DMS53 (cell line): ENCODE measurements at places on chromosomes 5 and 9.

GRCh38 chr5:120684213-120684612 lies 220.1 kb downstream of the PRR16 start:
- DNase-seq: peak; percentile 40

DNA sequence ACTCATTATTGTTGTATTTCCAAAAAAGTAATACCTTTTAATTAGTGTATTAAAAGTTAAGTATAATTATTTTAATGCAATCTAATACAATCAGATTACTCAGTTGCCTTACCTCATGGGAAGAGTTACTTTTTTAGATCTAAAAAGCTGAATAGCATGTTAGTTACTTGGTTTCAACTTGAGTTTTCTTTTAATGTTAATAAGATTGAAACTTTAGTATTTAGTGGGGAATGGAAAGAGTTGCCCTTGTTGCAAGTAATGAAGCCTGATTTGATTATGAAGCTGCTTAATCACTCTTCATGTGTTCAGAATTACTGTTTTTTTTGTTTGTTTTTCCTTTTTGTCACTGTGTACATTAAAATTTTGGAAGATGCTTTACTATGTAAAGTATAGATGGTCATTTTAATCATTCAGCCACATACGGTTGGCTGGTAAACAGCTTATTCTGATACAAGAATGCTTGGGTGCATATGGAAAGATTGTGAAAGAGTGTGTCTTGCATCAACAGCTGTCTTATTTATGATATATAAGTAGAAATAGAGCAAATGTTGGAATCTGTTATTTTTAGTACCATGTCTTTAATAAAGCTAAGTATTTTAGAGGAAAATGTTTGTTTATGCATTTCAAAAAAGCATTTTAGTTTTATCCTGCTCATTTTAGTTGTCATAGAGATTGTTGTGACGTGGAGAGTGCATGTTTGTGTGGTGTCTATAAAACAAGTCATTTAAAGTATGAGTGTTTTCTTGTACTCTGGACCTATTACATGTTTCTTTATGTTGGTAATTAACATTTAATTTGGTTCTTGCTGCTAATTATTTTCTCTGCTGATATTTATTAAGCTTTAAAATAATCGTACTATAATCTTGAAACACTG lies 36.4 kb downstream of the SREK1 start:
- no peak for DNase-seq

GRCh38 chr5:133332439-133333024 lies 279.8 kb downstream of the FSTL4 start:
- DNase-seq: no peak

- no peak for DNase-seq
Measured at GRCh38 chr9:108178318-108178717, 677.5 kb downstream of the ACTL7B start.

- DNase-seq: no peak
Measured at GRCh38 chr5:52798938-52799337, 11.2 kb downstream of the ITGA1 start.

DNA sequence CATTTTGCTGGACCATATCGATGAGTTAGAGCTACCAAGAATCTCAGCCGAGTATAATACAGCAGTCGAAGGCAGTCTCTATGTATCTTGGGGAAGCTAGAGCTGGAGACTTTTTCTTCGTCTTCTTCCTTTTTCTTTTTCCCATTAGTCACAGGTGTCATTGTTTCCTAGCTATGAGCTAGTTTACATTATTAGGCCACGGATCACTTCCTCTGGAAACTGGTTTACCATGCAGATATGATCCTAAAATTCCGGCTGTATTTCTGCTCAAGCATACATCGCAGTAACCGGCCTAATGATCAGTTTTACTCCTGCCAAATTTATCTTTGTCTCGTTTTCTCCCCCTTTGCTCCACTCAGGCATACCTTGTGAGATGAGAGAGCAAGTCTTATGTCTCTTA lies 312.8 kb downstream of the ARHGAP26 start:
- peak; percentile 13 for DNase-seq

DNA sequence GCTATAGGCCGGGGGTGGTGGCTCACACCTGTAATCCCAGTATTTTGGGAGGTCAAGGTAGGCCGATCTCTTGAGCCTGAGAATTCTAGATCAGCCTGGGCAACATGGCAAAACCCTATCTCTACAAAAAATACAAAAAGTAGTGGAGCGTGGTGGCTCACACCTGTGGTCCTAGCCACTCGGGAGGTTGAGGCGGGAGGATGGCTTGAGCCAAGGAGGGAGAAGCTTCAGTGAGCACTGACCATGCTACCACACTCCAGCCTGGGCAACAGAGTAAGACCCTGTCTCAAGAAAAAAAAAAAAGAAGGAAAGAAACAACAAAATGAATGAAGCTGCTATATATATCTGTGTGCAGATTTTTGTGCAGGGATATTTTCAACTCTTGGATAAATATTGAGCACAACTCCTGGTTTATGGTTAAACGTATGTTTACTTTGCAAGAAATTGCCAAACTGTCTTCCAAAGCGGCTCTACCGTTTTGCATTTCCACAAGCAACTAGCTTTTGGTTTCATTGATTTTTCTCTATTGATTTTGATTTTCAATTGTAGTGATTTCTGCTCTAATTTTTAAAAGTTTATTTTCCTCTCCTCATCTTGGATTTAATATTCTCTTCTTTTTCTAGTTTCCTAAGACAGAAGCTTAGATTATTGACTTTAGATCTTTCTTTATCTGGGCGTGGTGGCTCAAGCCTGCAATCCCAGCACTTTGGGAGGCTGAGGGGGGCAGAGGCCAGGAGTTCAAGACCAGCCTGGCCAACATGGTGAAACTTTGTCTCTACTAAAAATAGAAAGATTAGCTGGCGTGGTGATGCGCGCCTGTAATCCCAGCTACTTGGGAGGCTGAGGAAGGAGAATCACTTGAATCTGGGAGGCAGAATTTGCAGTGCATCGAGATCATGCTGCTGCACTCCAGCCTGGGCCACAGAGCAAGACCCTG lies 49.2 kb downstream of the SPIN1 start:
- no peak for DNase-seq
